ENCODE measurements at places on chromosomes 16 and 17. TPM values are rescaled to one million over a fixed set of nuclear protein-coding genes. Genes with fewer than 3 reads are reported as not detected.

Gene SMTNL2
- total RNA-seq = 0.96 TPM

Gene UTS2R
- total RNA-seq = not detected

Gene HP
- total RNA-seq = 1.9 TPM

Gene ACBD4
- 43.4 TPM for total RNA-seq

Gene RBFOX1
- total RNA-seq = 2.3 TPM

Gene MYLK3
- not detected for total RNA-seq

Gene TAT
- total RNA-seq = not detected

Gene NPIPB6
- not detected for total RNA-seq

Gene LITAFD
- not detected for total RNA-seq

Gene MYH8
- total RNA-seq = not detected

Gene LUC7L3
- 984 TPM for total RNA-seq

DNA sequence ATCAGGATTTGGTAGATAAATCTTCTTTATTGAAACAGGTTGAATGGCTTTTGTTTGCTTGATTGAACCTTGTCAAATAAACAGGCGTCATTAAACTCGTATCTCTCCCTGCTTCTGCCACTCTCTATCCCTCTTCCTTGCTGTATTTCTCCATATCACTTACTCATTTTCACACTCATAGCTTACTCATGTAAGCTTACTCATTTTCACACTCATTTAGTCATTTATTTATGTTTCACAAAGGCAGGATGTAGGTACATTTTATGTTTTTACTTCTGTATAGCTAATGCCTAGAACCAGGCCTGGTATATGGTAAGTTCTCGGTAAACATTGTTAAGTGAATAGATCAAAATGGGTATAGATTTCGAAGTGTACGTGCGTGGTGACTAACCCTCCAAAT is 450.0 kb downstream of the PMP22 start:
- DNase-seq = no peak

- DNase-seq = no peak
These were observed 346.1 kb upstream of the ERCC4 start for GRCh38 chr16:13573903-13574302.

DNA sequence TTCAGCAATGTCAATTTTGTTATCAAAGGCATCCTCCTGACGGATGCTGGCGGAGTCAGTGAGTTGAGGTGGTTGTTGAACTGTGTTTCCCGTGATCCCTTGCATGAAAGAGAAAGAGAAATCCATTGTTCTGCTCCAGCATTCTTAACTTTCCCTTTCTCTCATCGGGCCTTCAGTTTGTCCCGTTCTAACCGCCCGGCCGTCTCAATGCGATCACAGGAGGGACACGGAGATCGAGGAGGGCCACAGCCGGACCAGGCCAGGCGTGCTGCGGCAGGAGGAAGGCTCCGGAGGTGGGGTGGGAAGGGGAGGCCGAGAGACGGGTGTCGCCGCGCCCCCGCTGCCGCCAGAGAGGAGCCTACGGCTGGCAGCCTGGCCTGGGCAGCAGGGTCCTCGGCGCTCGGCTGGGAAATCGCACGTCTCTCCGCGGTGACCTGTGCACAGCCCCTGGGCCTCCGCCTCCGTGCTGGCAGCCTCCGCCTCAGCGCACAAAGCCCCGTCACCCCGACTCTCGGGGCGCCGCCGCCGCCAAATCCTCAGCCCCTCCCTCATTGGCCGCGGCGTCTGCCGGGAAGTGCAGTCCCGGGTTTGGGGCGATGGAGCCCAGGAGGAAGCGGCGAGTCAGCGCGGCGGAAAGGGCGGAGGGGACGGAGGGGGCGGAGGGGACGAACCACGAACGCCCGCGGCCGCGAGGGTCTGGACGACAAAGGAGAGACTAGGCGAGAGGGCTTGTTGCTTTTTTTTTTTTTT is 38.1 kb downstream of the SOST start:
- peak; percentile 84 for DNase-seq

DNA sequence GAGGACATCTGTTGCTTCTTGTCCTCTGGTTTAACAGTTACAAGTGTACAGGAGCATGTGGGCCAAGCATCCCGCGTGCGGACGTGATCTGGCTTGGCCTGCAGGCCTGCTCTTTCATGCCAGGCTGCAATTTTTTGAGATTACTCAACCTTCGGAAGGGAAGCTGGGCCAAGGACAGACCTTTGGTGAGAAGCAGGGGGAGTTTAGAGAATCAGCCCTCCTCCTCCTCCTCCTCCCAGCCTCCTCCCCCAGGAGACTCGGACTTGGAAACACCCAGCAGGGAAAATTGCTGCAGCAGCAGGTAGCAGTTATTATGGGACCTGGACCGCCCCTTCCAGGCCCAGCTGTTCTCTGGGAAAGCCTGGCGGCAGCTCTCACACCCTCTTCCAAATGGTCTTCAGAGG is 5.1 kb upstream of the KLHL36 start:
- peak; percentile 58 for DNase-seq

DNA sequence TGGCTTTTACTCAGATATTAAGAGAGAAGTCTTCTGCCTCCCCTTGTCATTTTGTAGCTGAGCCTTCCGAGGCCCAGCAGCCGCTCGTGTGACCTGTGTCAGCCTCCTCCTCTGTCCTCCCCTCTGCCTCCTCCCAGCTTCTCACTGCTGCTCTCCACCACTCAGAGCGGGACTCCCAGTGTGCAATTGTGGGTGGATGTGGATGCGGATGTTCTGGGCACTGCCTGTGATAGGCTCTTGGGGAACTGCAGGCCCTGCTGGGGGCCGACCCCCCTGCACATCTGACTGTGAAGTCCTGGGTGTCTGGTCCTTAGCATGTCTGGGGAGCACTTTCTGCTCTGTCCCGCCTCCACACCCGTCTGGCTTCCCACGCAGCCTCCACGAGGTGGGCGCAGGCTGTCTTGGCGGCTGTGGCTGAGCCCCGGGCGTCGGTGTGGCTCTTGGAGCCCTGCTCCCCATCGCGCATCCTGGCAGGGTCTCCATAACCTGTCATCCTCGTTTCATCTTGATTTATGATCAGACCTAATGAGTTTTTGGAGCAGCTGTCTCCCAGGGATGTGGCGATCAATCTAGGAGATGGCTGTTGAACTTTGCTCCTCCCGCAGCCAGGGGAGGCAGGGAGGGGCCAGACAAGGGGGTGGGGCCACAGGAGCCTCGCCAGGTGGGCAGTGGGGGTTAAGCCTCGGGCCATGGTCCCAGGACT is 28.1 kb downstream of the GRIN2C start:
- DNase-seq = no peak

- no peak for DNase-seq
These were observed 4.9 kb downstream of the CYBA start for GRCh38 chr16:88645941-88646340.

DNA sequence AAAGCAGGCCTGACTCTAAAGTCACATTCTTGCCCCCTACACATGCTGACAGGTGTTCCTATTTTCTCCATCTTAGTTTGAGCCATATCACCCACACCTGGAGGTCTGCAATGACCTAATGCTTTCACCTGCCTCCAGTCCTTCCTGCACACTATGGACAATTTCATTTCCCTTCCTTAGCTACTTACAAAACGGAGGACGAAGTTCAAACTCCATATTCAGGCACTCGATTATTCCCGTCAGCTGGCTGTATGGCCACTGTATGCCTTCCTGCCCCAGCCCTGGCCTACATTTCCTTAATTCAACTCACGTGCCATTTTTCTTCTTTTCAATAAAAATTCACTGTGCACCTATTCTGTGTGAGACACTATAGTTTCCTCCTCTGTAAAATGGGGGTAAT is 44.9 kb downstream of the GRIN2A start:
- DNase-seq = no peak

DNA sequence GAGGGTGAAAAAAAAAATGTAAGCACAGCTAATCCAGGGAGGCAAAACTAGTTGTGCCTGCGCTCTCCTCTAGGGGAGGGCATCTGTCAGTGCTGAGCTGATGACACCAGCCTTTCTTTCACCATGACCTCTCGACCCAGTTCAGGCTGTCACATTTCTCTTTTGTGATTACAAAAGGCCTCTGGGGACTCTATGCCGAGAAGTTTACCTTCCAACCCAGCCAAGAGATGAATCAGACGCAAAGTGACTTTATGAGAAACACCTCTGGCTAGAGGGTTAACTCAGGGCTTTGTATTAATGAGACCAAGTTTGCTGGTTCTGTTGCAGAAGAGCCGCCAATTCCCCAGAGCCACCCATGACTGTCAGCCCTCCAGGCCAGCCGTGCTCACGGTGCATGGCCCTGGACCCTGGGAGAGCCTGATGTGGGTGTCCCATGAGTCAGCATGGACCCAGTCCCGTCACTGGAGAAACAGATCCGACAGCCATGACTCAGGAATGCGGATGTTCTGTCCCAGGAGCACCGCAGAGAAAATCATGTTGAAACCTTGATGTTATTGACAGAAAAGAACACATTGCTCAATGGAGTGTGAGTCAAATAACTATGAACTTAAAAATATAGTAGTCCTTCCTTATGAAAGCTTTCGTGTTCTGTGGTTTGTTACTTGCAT is 437.2 kb downstream of the HS3ST3B1 start:
- DNase-seq = peak; percentile 49

DNA sequence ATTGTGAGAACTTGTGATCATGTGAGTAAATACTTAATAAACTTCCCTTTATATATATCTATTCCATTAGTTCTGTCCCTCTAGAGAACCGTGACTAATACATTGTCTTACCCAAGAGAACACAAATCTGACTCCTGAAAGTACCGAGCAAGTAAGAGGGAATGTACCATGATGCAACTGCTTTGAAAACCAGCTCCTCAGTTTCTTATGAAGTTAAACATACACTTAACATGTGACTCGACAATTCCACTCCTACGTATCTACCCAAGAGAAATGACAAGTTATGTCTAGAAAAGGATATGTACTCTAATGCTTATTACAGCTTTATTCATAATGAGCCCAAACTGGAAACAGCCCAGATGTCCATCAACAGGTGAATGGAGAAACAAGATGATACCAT is 8.8 kb upstream of the GJD3 start:
- DNase-seq = no peak

DNA sequence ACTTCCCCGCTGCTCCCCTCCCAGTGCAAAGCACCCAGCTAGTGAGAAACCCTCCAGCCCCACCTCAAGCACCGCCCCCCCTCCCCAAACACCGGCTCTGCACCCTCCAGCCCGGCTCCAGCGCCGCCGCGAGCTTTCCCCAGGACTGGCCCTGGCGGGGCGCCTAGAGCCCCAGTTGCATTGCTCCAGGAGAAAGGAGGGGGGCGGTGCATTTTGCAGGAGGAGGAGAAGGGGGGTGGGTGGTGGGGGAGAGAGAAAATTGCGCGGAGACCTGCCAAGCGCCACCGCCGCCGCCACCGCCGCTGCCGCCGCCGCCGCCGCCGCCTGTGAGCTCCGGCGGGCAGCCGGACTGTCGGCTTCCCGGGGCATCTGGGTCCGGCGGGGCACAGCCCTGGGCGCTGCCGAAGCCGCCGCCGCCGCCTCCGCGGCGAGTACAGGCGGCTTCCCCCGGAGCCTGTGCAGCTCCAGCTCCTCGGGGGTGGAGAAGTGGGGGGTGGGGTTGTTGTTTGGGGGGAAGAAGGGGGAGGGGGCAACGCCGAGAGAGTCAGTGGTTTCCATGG is 333 bp upstream of the NOG start:
- no peak for DNase-seq

- no peak for DNase-seq
These were observed 102.2 kb upstream of the HLF start for GRCh38 chr17:55162556-55162946.

- no peak for DNase-seq
These were observed 55.8 kb upstream of the MEAK7 start for GRCh38 chr16:84560269-84560668.

GRCh38 chr17:56449176-56449575 is 144.3 kb upstream of the NOG start:
- DNase-seq = no peak

- no peak for DNase-seq
These were observed 230.4 kb downstream of the PARN start for GRCh38 chr16:14399378-14400284.

DNA sequence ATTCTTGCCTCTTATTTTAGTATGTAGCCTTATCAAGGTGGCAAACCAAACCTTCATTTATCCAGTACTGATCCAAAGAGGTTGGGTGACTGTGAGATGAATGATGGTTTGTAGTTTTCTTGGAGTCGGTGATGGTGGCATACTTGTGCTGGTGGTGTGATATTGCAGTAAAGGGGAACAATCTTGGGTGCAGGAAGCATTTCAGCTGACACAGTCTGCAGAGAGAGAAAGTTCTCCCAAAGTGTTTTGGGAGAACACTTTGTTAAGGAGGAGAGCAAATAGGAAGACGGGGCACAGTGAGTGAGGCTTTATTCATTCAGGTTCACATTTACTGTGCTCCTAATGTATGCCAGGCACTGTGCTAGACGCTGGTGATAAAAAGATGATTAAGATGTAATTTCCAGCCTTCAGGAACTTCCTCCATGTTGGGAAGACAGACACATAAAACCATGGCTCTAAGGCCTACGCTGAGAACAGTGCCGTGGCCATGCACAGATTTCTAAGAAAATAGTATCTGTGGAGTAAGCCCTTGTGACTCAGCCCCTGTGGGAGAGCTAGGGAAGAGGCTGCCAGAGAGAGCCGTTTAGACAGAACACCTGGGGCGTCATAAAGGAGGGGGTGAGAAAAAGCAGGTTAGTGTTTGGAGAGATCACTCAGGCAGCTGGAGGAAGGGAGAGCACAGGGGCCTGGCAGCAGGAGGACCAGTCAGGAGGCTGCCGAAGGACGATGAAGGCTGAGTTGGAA is 13.8 kb downstream of the HEATR3 start:
- DNase-seq = no peak

GRCh38 chr16:50925758-50926357 is 184.0 kb downstream of the CYLD start:
- no peak for DNase-seq

DNA sequence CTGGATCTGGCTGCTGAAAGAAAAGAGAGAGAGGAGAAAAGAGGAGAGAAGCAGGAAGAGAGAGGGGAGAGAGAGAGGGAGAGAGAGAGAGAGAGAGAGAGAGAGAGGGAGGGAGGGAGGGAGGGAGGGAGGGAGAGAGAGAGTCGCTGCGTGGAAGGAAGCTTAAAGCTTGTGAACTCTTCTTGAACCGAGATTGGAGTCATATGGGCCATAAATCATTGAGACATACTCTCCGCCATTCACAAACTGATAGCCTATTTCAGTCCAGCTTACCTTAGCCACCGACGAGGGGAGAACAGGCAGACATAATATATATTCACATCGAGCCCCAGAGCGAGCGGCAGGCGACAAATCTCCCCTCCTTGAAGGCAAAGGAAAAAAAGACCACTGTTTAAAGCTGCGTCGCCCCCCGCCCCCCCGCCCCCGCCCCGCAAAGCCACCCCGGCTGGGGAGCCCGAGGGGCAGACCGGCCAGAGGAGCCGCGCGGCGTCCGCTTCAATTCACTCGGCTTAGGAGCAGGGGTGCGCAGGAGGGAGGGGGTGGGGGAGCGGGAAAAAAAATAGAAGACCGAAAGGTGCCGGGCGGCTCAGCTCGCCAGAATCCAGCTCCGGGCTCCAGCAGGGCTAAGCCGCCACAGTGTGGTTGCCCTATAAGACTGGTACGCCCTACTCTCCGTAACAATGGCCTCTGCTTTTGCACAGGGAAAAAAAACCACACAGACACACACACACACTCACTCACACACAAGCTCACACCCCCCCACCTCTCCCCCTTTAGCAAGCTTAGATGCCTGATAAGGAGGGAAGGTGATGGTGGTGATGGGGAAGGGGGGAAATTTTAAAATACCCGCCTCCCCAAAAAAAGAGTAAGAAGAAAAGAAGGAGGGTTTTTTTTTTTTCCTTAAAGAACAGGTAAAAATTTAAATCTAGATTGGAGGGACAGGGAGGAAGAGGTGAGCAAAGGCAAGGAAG is 10.6 kb upstream of the HOXB2 start:
- no peak for DNase-seq

GRCh38 chr17:44374306-44375195 is 10.9 kb upstream of the FAM171A2 start:
- no peak for DNase-seq

GRCh38 chr16:74998481-74999218 is at the start of gene ZNRF1:
Gene ZNRF1 (plus strand): TSS chr16:74999024. CDS start chr16:74999672, 648 bp downstream.
- peak; percentile 88 for DNase-seq

- DNase-seq = no peak
These were observed 17.4 kb upstream of the BRD7 start for GRCh38 chr16:50386139-50386538.
